ENCODE measurements at places on chromosomes 2 and 18. TPM values are rescaled to one million over a fixed set of nuclear protein-coding genes. Genes with fewer than 3 reads are reported as not detected.

The SLC9A4 gene
- 0.11 TPM for total RNA-seq

The CNDP1 gene
- 0.26 TPM for total RNA-seq

The SLC40A1 gene
- 1.1 TPM for total RNA-seq

The POTEJ gene
- total RNA-seq: not detected

DNA sequence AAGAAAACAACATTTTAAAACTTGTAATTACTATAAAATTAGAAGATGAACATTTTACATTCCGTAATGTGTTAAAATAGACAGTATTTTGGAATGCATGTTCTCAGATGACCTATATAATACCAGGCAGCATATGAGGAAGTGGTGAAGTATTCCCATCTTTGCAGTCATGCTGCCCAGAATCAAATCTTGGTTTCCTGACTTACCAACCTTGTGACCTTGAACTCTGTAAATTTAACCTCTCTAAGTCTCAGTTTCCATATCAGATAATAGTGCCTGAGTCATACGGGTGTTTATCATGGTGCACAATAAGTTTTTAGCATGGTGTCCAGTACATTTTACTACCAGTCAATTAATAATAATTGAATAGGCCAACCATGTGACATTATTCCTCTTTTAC is 7.3 kb upstream of the GALM start:
- ATAC-seq: peak; percentile 51

GRCh38 chr2:17334300-17334699 is 183.9 kb downstream of the RAD51AP2 start:
- no peak for ATAC-seq

- ATAC-seq: no peak
Measured at GRCh38 chr18:63099848-63100629, 219.5 kb downstream of the BCL2 start.

- ATAC-seq: no peak
Measured at GRCh38 chr18:78612801-78613200, 366.8 kb upstream of the SALL3 start.

GRCh38 chr2:119486886-119487285 is 37.4 kb downstream of the SCTR start:
- ATAC-seq: no peak

- ATAC-seq: peak; percentile 41
Measured at GRCh38 chr18:23438608-23439366, 14.3 kb upstream of the RIOK3 start.

DNA sequence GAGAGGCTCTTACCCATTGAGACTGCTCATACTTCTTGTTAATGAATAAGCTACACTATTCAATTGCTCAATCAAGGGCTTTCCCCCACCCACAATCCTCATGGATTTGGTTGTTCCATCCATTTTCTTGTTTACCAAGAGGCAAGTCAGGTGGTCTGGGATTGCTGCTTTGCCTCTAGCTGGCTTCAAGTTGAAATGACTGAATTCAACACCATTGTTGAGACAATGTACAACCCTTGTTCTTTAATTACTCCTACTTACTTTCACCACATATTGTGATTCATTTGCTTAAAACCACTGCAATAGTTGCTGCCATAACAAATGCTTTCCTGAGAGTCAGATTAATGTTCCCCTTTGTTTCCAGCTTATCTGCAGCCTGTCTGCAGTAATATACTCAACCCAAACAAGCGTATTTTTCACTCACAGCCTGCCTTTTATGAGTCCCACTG is 532.2 kb downstream of the RIT2 start:
- no peak for ATAC-seq

DNA sequence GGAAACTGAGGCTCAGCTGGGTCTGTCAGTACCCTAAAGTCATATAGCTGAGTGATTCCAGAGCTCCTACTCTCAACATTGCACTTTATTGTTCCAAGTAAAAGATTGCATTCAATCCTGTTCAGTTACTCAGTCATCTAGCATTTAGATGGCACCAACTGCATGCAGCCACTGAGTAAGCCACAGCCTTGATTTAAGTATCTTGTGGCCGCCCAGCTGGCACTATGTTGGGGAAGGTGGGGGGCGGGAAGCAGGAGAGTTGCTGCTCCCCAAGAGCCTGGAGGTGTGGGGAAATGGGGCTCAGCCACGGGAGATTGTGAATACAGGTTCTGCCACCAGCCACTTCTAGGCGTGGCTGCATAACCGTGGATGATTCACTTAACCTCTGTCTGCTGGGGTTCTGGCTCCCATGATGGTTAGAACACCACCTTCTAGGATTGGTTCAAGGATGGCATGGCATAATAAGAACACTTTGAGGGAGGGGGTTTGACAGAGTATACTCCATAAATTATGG is 17.1 kb downstream of the ZFP36L2 start:
- ATAC-seq: no peak

GRCh38 chr2:241180495-241180894 is 8.0 kb upstream of the ANO7 start:
- no peak for ATAC-seq

GRCh38 chr2:9329497-9329896 is 93.8 kb downstream of the ITGB1BP1 start:
- no peak for ATAC-seq

DNA sequence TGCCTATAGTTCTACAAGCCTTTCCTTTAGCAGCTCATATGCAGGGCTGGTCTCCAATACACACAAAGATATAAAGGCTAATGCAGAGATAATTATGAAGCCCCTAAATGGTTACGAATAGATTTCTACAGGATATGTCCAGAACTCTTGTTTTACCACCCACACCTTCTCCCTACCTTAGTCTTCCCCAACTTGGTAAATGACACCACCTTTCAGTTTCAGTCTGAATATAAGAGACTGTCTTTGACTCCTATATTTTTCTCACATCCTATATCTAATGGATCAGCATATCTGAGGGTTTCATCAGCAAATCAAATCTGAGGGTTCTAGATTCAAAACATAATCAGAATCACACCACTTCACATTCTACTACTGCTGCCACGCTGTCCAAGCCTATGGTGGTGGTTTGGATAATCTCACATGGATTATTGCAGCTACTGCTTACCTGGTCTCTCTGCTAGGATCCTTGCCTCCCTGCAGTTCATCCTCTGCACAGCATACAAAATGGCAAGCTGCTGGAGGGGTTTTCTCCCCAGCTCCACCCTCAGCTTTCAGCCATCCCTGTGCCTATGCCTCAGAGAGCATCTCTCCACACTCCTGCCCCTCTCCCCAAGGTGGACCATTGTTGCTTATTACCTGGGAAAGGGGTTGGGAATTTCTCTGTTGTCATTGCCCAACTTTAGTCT is 178.0 kb upstream of the SPOPL start:
- no peak for ATAC-seq

GRCh38 chr2:104944495-104944894 is 90.6 kb downstream of the POU3F3 start:
- no peak for ATAC-seq

- no peak for ATAC-seq
Measured at GRCh38 chr2:7280790-7281189, 363.6 kb downstream of the RNF144A start.

DNA sequence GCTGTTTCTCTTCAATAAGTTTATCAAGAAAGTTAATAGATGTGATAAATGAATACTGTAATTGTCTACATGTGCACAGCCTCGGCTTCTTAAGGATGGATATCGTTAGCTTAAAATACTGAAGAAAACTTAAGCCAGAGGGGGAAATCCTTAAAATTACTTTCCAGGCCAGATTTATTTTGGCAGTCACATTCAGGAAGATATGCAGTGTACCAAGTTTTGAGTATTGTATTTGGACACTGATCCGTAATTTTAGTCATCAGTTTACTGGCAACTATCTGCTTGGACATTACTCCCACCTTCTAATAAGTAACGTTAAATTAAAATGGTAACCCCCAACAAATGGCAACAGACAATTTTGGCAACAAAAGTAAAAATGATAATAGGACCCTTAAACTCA is 770.0 kb upstream of the ZEB2 start:
- ATAC-seq: no peak

GRCh38 chr18:43757273-43757672 is 480.0 kb upstream of the SYT4 start:
- no peak for ATAC-seq

DNA sequence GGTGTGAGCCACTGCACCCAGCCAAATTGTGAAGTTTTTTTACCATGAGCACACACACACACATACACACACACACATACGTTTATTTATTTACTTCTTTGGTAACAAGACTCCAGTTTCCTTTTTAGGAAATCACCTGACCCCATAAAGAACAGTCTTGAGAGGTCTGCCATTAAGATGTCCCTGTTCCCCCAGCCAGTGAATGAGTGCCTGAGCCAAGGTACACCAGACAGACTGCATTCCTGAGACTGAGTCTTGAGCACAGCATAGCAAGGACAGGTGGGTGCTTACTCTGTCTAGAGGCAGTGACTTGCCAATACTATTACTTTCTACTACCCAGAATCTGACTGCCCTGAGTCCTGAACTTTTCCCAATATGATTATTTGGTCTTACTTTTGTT is 167.2 kb upstream of the SATB2 start:
- ATAC-seq: no peak

DNA sequence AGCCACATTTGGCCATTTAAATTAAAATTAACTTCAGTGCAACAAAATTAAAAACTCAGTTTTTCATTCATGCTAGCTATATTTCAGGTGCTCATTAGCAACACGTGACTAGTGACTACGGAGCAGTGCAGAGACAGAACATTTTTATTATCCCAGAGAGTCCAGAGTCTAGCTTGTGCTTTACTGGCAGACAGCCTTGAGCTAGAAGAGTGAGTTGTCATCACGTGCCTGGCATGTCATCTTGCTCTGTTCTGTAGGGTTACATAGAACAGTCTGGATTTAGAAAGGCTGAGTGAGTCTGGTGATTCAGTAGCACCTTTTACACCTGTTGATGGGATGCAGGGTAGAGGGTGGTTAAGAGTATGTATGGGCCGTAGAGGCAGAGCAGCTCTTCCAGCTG is 136.9 kb upstream of the IL1R2 start:
- ATAC-seq: no peak

- peak; percentile 83 for ATAC-seq
Measured at GRCh38 chr18:59885579-59886163, 14.1 kb upstream of the PMAIP1 start.

- no peak for ATAC-seq
Measured at GRCh38 chr2:212914392-212914791, 237.0 kb downstream of the IKZF2 start.
